Stimulated activated naive CD8-positive, alpha-beta T cell treated with anti-CD3 and anti-CD28 coated beads, Interleukin-15, Interleukin-2, amounts not matched to agents 100 U/mL and 50 U/mL, for 24 hours (primary cell): ENCODE measurements at places on chromosomes 3 and 15.

DNA sequence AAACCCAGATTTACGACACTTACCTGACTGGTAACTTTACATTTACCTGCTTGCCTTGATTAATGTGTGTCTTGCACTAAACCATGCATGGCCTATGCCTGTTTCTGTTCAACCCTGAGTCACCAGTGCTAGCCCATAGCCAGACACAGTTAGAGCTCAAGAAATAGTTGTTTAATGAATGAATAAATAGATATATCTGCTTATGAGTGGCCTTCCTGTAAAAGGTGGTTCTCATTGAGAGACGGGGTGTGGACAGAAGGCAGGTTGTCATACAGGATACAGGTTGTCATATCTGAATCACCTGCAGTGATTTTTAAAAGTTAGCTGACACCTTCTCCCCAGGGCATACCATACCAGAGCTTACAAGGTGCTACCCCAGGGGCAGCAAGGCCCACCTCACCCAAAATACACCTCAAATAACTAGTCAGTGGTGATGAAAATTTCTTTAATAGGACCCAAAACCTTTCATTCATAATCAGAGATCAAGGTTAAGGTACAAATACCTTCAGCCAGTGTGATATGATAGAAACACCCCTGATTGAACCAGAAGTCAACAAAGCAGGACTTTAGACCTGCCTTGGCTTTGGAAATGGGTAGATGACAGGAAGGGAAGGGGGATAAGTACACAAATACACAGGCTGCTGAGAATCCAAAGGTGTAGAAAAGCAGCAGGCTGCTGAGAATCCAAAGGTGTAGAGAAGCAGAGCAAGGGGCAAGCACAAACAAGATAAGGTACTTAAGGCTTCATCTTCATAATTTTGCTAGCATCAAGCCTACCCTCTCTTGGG, 45.4 kb upstream of the TSC22D2 start:
- no peak for DNase-seq

- DNase-seq = no peak
These were observed 43.4 kb upstream of the FILIP1L start for GRCh38 chr3:100157685-100158084.

- DNase-seq = no peak
These were observed 1042.3 kb downstream of the DIPK2A start for GRCh38 chr3:145013931-145014330.

DNA sequence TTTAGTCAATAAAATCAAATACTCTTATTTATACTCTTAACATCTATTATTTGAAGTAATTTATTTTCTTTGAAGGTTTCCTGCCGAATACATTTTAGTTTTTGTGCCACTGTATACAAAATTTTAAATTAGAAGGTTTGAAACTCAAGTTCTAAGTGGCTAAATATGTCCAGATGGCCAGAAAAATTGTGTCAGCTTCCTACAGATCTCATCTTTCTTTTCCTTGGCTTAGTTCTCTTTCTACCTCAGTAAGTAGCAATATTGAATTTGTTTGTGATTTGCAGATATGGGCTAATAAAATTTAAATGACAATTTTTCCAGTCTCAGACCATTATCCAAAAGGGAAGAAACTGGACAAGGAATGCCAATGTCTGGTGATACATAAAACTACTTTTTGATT, 452.1 kb downstream of the ROBO2 start:
- DNase-seq = no peak

DNA sequence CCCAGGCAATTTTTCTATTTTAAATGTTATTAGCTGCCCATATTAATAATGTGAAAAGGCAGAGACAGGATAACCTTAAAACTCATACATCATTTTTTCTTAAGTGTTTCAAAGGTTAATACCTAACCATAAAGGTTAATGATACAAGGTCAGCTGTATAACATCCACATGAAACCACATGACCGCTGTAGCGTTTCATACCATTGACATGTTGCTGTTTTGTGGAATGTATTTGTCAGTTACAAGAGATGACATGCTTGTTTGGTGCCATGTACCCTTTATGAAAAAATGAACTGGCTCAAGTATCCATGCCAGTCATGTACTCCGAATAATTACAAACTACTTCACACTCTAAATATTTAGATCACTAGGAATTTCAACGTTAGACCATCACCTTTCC, 207.4 kb downstream of the FMN1 start:
- no peak for DNase-seq

- DNase-seq = no peak
These were observed at the start of gene MUSTN1 for GRCh38 chr3:52834871-52835501. TSS of gene MUSTN1 (minus strand) at chr3:52835019. CDS start at chr3:52834948, 71 bp downstream.

GRCh38 chr15:77070180-77070494, 772 bp downstream of the TSPAN3 start:
- no peak for DNase-seq

GRCh38 chr3:13019243-13020095, 53.8 kb downstream of the IQSEC1 start:
- DNase-seq = no peak

- DNase-seq = peak; percentile 61
These were observed 897 bp downstream of the RAD54L2 start for GRCh38 chr3:51539291-51539941.

DNA sequence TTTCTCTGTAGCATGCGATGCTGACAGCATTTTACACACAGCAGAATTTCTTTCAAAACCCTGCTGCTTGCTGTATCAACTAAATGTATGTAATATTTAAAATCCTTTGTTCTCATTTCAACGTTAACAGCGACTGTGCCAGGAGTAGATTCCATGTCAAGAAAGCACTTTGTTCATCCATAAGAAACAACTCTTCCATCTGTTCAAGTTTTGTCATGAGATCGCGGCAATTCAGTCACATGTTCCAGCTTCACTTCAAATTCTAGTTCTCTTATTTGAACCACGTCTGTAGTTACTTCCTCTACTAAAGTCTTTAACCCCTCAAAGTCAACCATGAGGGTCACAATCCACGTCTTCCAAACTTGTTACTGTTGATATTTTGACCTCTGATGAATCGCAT, 50.6 kb downstream of the SMARCC1 start:
- DNase-seq = no peak

GRCh38 chr3:62940771-62941563, 65.8 kb upstream of the CADPS start:
- DNase-seq = no peak

GRCh38 chr3:195236076-195236798, 34.7 kb downstream of the XXYLT1 start:
- no peak for DNase-seq

- DNase-seq = peak; percentile 22
These were observed 56.6 kb upstream of the POMGNT2 start for GRCh38 chr3:43162230-43163084.

- no peak for DNase-seq
These were observed 16.1 kb downstream of the TNIK start for GRCh38 chr3:171444001-171444690.

DNA sequence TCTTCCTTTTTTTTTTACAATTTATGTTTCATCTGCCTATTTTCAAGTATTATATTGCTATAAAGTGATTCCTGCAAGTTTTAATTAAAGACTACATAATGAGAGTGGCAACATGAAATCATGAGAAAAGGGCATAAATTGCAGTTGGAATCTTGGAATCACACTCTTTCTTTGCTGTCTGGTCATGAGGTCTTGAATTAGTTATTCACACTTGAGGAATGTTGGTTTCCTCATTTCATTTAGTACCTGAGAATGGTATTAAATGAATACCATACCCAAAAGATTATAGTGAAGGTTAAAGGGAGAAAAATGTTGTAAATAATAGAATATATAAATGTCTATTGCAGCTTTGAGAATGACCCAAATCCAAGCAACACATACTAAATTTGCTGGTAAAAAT, 25.8 kb upstream of the CNTN3 start:
- no peak for DNase-seq

DNA sequence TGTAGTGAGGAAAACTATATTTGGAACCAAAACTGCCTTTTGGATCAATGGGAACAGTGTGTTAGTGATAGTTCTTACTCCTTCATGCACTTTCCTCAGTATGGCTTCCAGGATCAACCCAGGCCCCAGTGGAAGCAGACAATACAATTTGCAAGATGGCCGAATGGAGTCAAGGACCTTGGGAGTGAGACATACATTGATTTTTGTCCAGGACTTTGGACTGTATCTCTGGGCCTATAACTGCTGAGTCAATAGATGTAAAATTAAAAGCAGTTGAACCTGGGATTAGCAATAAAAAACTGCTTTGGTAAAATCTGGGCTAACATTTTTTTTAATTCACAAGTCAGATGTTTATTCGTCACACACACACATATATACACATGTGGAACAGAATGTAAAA, 1.8 kb downstream of the ARRDC4 start:
- DNase-seq = no peak

DNA sequence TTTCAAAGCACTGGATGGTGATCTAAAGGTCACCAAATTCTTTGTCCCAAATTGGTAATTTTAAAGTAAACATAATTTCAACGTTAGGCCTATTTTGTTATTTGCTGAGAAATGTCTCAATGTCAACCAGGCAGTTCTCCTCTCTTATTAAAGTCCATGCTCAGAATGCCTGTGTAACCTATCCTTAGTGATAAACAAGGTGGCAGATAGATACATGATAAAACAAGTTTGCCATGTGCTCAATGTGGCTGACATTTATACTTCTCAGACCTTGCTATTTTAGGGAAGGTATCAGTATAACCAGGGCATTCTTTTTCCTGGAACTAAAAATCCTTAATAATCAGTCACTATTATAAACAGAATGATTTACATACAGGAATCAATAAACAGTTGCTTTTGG, 8.5 kb downstream of the MBNL1 start:
- no peak for DNase-seq

- no peak for DNase-seq
These were observed 33.6 kb downstream of the PLSCR4 start for GRCh38 chr3:146217324-146217723.

- no peak for DNase-seq
These were observed 21.9 kb upstream of the OTOL1 start for GRCh38 chr3:161474741-161475140.

DNA sequence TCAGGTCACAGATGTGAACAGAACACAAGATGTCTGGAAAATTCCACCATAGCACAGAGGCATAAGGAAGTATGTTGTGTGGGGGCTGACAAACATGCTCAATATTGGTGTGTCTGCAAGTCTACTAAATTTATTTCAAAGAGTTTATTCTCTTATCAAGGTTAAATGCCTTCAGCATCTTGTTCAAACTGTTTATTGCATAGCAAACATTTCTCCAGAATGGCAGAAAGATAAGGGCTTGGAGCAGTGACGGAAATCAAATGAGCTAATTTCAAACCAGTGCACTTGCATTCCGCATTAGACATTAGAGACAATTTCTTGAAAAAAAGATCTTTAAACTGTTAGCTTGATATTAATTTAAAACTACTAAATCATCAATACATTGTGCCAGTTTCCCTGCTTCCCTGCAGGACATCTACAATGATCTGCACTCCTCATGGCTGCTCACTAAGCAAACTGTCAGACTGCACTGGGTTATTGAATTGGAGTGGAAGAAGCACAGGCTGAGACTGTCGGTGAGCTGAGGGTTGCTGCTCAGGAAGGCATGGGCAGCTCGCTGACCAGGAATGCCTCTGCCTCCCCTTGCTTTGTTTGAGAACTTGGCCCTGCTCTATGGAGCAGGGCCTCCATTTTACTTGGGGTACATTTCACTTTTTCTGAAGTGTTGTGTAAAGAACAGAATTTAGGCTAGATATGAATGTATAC, 89.4 kb downstream of the KCNAB1 start:
- no peak for DNase-seq

DNA sequence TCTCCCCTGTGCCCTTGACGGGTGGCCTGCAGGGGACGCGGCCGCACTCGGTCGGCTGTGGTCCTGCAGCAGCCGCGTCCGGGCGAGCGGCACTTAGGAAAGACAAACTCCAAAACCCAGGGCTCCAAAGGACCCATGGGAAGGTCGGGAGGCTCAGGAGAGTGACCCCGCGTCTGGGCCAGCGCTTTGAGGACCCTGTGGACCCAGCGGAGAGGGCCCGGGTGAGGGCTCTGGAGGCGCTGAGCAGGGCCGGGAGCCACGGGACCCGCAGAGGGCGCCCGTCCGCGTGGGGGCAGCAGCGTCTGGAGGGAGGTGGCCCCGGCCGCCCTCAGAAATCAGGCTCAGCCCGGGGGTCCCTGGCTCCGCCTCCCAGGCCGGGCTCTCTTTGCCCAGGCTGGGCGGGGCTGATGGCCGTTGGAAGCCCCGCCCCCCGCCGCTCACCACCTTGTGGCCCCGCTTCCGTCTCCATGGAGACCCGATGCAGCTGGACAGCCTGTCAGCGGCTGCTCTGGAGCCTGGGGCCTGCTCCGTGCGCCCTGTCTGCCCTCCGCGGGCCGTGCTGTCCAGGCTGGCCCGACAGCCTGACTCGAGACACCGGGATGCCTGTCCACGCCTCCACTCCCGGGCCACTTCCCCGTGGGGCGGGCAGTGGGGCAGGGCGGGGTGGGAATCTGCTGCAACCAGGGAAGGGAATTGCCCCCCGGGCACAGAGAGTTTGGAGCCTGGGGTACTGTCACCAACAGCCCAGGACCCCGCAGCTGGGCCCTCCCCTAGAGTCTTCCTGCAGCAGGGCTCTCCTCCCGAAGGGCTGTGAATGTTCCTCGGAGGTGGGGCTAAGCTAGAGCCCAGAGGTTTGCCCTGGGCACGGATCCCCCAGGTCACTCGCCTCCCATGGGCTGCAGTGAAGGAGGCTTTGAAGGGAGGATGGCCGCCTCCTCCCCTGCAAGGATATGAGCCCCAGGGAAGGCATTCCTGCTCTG, 34.8 kb upstream of the RPL32 start:
- DNase-seq = peak; percentile 32

- no peak for DNase-seq
These were observed 34.1 kb downstream of the AKAP13 start for GRCh38 chr15:85414495-85414894.

- DNase-seq = no peak
These were observed 45.5 kb downstream of the TMOD3 start for GRCh38 chr15:51874751-51875644.

DNA sequence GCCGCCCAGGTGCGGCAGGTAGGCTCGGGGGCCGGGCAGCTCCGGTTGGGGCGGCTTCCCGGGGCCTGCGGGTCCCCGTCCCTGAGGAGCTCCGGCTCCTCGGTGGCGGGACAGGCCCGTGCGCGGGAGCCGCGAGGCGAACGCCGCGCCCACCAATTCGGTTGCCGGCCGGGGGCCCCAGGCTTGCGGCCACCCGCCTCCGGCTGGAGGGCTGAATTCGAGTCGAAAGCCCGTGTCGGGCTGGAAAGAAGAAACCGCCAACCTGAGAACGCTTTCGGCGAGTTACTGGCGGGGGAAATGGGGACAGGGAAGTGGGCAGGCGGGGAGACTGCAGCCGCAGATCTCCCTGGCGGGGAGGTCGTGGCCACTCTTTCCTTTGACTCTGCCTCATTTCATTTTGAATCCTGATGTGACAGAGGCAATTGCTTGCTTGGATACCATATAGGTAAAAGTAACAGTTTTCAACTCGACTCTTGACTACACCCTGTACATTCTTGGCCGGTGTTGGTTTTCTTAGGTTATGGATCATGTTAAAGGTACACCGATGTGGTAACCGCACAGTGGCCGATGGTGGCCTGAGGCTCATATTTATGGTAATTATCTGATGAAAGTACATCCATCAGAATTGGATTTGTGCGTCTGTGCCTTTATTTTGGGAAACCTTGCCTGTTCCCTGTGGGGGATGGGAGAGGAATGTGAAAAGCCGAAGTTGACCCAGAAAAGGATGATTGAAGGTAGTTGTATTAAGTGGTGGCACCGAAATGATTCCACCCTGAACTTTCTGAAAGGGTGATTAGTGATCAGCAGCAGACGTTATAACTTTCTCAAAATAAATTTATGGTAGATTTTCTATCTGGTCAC, 1.7 kb downstream of the B3GNT5 start:
- peak; percentile 43 for DNase-seq
